ENCODE measurements at places on chromosomes 12 and 14.

GRCh38 chr12:62725781-62726180 lies 209.2 kb downstream of the PPM1H start:
- DNase-seq: no peak

DNA sequence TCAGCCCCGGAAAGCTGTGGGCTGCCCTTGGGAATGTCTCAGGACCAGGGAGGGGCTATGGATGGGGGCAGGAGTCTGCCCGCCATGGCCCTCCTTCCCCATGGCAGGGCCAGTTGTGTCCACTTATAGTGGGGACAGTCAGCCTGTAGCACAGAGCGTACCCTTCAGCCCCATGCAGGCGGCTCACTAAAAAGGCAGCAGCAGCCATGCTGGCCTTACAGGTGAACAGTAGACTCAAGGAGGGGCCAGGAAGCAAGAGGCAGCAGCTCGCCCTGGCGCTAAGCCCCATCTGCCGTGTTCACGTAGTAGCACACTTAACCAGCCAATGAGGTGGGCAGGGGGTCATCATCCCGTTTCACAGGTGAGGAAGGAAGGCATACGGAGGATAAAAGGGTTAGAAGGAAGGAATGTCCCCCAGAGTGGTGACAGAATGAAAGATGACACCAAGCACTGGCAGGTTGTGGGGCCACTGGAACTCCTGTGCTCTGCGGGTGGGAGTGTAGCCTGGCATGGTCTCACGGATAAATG lies 52.7 kb downstream of the FAM222A start:
- no peak for DNase-seq

GRCh38 chr12:105946493-105946901 lies 192.3 kb downstream of the NUAK1 start:
- DNase-seq: no peak

- no peak for DNase-seq
Observed at GRCh38 chr12:5688226-5688625, 256.3 kb downstream of the NTF3 start.

DNA sequence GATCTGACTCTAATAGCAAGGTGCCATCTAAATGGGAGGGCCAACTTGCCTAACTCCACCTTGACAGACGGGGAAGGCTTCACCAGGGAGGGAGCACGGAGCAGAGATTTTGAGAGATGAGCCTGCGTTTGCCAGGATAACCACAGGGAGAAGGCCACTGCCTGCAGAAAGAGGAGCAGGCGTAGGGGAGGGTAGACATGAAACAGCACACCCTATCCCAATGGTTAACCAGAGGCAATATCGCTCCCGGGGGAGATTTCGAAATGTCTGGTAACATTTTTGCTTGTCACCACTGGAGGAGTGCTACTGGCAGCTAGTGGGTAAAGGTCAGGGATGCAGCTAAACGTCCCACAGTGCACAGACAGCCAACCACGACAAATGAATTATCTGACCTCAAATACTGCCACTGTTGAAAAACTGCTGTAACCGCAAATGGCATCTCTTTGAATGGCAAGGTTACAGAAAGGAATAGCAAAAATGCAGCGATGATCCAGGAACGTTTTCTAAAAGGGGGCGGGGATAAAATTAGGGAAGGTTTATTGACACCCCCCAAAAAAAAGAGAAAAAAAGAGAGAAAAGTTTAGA lies 126.0 kb upstream of the ATF7IP start:
- DNase-seq: no peak

DNA sequence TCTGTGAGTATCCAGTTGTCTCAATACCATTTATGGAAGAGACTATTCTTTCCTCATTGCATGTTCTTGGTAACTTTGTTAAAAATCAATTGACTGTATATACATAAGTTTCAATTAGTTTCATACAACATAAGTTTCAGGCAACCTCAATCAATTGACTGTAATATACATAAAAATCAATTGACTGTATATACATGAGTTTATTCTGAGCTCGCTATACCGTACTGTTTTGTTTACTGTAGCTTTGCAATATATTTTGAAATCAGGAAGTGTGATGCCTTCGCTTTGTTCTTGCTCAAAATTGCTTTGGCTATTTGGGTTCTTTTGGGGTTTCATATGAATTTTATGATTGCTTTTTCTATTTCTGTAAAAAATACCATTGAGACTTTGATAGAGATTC lies 392.0 kb downstream of the BTG1 start:
- DNase-seq: no peak

GRCh38 chr12:4855121-4855924 lies 54.4 kb upstream of the KCNA1 start:
- DNase-seq: no peak

- DNase-seq: no peak
Observed at GRCh38 chr12:75937486-75937885, 94.1 kb downstream of the PHLDA1 start.

- DNase-seq: peak; percentile 28
Observed at GRCh38 chr12:29147731-29148595, 1.1 kb upstream of the FAR2 start.

DNA sequence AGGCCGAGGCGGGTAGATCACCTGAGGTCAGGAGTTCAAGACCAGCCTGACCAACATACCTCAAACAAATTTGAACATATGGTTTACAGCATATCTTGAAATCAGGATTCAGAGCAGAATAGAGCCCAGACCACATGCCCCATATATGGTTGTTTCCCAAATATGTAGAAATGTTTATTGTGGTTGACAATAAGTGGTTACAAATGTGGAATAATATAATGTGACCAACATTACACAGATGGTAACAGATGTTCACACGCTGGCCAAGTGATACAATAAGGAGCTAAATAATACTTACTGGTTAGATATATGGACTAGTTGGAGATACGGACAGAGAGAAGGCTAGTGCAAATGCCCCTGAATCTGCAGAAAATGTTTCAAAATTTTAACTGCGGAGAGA lies 85.3 kb downstream of the MAPKAPK5 start:
- DNase-seq: no peak

DNA sequence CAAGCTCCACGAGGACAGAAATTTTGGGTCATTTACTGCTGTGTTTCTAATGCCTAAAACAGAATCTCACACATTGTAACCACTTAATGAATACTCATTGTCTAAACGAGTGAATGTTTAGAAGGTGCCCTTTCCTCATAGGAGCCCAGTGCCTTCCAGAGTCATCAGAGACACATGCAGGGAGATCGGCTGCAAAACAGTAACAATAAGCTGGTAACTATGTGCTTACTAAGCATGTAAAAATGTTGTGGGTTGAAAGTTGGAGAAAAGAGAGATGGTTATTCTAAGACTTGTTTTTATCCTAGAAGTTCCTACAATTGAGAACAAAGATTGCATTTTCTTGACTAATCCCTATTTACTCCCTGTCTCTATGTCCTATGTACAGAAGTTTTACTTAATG lies 7.4 kb downstream of the TESPA1 start:
- DNase-seq: no peak

GRCh38 chr12:51942056-51942455 lies 9.4 kb upstream of the ACVR1B start:
- DNase-seq: no peak

- no peak for DNase-seq
Observed at GRCh38 chr12:116066381-116067230, 210.9 kb downstream of the MED13L start.

DNA sequence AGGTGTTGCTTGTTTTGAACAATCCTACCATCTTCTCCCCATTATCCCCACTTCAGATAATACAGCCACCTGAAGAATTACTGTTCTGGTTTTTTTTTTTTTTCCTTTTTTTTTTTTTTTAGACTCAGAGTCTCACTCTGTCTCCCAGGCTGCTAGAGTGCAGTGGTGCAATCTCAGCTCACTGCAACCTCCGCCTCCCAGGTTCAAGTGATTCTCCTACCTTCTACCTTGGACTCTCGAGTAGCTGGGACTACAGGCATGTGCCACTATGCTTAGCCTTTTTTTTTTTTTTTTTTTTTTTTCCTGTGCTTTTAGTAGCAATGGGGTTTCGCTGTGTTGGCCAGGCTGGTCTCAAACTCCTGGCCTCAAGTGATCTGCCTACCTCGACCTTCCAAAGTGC lies 179.4 kb upstream of the ABCD2 start:
- no peak for DNase-seq

DNA sequence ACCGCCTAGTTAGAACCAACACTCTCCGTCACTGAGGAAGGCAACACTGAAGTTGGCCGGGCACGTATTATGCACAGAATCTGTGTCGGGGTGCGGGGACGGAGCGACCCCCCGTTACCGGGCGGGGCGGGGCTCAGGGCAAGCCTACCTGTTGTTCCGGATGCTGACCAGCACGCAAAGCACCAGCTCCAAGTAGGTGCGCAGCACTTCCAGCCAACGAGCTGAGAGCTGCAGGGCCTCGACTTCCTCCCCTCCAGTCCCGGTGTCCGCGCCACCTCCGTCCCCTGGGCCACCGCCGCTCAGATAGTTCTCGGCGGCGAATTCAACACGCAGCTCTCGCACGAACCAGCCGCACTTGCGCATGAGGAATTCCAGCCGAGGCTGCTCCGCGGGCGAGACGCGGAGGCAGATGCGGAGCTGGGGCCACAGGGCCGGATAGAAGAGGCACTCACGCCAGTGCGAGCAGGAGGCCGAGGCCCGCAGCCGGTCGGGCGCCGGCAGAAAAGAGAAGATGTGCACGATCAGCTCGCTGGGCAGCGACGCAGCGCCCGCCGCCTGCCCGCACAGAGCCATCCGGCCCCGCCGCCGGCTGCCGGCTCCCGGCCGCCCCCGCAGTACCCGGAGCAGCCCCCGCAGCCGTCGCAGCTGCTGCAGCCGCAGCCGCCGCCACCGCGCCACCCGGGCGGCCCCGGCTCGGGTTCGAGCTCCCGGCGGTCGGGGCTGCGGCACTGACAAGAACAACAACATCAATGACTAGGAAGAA lies 636 bp downstream of the FBXO33 start:
- DNase-seq: peak; percentile 35

DNA sequence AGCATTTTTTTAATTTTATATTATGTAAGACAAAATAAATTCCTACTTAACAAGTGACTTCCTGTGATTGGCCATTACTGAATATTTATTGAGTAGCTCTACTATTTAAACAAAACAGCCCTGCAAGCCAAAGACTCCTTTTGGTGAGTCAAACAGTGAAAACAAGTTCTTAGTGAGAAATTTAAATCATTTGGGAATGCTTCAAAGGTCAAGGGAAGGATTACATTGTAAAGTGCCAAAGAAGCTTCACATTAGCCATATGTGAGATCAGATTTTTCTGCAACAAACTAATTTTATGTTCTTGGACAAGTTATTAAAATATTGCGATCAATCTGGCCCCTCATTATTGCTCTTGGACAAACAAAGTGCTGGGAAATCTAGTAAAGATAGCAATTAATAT lies 795.4 kb upstream of the MGAT4C start:
- DNase-seq: no peak

DNA sequence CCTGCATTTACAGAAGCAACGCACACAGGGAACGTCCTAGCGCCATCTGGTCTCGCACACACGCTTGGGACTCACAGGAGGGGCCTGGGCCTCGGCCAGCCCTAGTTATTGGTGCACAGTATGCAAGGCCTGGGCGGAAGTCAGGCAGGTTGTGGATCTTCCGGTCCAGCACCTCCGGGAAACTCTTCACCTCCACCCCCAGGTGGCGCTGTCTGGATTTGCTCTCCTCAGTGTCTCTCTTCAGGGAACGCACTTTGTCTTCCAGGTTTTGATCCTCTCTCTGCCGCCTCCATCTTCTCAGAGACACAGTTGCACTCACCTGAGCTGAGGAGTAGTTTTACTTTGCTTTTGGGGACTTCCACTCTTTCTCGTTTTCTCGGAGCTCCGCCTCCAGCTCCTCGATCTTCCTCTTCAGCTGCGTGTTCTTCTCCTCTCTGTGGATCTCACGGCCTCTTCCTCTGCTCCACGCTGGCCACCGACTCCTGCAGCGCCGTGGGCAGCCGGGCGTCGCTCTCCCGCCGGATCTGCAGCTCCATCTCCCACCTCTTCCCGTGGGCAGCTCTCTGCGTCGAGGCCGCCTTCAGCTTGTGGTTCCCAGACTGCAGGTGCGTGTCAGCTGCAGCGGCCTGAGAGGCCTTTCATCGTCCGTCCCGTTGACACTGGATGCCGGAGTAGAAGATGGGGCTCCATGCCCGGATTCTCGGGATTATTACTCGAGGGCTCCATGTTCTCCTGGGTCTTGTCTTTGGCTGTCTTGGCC lies 933.8 kb downstream of the TMEM121 start:
- no peak for DNase-seq

DNA sequence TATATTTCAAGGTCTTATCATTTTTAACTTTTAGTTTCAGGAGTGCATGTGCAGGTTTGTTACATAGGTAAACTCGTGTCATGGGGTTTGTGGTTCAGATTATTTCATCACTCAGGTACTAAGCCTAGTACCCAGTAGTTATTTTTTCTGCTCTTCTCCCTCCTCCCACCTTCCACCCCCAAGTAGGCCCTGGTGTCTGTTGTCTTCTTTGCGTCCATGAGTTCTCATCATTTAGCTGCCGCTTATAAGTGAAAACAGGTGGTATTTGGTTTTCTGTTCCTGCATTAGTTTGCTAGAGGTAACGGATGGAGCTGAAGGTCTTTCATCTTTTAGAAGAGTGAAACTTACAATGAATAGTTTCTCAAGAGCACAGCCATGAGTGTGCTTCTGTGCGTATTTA lies 24.4 kb downstream of the PIWIL1 start:
- no peak for DNase-seq

DNA sequence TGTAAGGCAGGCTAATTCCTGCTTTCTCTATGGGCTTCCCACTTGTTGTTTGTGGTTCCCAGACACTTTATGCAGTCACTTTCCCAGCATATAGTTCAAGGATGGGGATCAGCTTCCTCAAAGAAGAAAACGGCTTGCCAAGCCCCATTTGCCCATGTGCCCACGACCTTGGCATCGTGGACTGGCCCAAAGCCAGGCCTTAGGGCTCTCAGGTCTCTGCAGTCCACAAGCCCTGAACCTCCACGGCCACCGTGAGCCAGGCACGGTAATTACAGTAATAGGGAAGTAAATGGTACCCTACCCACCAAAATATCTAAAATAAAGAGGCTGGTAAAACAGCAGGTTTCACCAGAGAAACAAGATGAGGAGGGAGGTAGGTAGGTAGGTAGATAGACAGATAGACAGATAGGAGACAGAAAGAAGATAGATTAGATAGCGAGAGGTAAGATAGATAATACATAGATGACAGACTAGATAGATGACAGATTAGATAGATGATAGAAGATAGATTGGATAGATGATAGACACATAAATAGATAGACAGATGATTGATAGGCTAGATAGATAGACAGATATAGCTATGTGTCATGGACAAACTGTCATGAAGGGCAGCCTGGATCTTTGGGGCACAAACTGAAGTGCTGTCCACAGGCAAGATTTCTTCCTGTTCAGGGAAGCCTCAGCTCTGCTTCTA lies 163.1 kb downstream of the SLC15A4 start:
- DNase-seq: no peak

GRCh38 chr12:11497995-11498394 lies 102.6 kb upstream of the PRB2 start:
- DNase-seq: no peak

DNA sequence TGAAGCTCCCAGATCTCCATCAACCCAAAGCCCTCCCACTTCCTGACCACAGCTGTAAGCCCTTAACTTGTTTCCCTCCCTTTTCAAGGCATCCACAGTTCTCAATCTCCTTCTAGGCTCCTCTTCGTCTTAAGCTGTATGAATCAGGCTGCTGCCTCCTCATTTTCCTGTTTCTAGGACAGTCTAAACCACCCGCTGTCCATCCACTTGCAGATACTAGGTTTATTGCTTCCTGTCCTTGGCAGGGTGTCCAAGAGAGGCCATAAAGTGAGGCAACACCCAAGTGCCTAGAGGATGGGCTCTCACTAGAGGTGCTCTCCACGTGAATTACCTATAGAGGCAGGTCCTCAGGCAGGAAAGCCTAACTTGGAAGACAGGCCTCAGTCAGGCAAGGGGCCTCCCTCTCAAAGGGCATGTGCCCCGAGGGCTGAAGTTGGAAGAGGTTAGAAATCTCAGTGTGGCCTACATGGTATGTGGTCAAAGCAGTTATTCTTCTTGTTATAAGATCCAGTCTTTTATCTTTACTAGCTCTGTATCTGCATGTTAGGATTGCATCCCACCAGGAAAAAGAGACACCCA lies 8.8 kb upstream of the TMEM106C start:
- DNase-seq: no peak

Data from psoas muscle (tissue), 8 donors.